Naive thymus-derived CD4-positive, alpha-beta T cell (primary cell): ENCODE measurements at places on chromosomes 6 and 20. TPM values are rescaled to one million over a fixed set of nuclear protein-coding genes. Genes with fewer than 3 reads are reported as not detected.

GRCh38 chr20:45539382-45539781, at the start of gene WFDC6:
WFDC6 (minus strand) TSS chr20:45539482; CDS start chr20:45539407, 75 bp downstream.
- no peak for DNase-seq

- DNase-seq: no peak
Observed at GRCh38 chr20:57229490-57229889, 37.0 kb downstream of the BMP7 start.

The PI3 gene
- not detected in 2 replicates for total RNA-seq

- no peak for DNase-seq
Observed at GRCh38 chr6:41302638-41303037, 16.2 kb upstream of the TREM1 start.

The CTCFL gene
- total RNA-seq: not detected

GRCh38 chr6:166960609-166960978, 4.2 kb upstream of the RNASET2 start:
- DNase-seq: no peak

DNA sequence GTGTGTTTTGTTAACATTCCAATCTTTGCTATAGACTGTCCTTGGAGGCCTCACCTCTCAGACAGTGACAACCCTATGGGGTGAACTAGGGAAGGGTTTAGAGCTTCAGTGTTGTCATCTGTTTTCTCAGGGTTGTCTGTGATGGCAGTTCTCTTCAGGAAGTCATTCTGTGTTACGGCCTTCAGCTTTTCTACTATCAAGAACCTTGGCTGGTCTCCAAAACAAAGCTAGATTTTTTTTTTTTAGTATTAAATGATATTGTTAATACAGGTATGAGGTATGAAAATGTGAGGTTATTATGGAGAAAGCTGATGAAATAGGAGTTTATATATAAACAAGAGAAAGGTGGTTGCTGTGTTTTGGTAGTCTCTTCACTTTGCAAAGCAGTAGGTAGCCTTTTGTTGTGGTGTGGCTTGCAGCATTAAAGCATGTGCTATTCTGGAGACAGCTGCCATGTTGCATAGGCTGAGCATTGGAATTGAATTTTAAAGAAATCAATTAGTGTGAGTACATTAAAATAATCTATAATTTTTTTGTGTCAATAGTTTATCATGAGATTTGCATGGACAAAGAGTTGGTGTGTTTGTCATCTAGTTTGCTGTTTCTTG, 162.6 kb downstream of the CARMIL1 start:
- no peak for DNase-seq

The E2F1 gene
- 58.5 and 61.6 TPM in 2 replicates for total RNA-seq

GRCh38 chr6:163754866-163755265, 340.3 kb downstream of the QKI start:
- DNase-seq: no peak

DNA sequence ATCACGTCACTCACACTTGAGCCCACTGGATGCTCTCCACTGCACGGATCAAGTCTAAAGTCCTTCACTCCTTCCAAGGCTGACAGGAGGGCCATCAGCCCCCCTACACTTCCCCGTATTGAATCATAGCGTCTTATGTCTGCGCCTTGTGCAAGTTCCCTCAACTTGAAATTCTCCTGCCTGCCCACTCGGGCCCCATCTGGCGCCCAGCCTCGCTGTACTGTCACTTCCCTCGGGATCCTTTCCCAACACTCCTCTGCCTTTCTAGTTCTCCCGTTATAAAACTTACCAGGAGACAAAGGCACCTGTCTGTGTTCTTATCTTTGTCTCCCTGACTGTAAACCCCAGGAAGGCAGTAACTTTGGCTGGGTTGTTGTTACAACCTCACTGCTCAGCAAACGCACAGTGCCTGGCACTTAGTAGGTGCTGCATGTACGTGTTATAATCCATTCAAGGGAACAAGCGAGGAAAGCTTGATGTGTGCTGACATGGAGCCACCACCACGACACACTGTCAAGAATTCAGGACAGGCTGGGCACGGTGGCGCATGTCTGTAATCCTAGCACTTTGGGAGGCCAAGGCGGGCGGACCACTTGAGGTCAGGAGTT, 33.8 kb upstream of the ZFAND3 start:
- no peak for DNase-seq

- no peak for DNase-seq
Observed at GRCh38 chr20:62762801-62763368, 33.4 kb upstream of the MRGBP start.
